ENCODE measurements at places on chromosomes 16 and 17. TPM values are rescaled to one million over a fixed set of nuclear protein-coding genes. Genes with fewer than 3 reads are reported as not detected.

CDRT15 gene
- total RNA-seq, result not detected

UNKL gene
- total RNA-seq, result 14.3 TPM

RND2 gene
- total RNA-seq, result 0.30 TPM

PAQR4 gene
- total RNA-seq, result 4.6 TPM

MPG gene
- total RNA-seq, result 198 TPM

BAHCC1 gene
- 9.0 TPM for total RNA-seq

SLC16A3 gene
- total RNA-seq, result 359 TPM

NUDT7 gene
- 6.2 TPM for total RNA-seq

TRAPPC2L gene
- 39.5 TPM for total RNA-seq
